Stimulated activated CD8-positive, alpha-beta memory T cell treated with anti-CD3 and anti-CD28 coated beads, Interleukin-7, amount 100 ng/mL, for 48 hours (primary cell): ENCODE measurements at places on chromosomes 6 and 20.
A peak's percentile ranks its signal among the peaks of the same experiment; 100 is the strongest.

GRCh38 chr20:21291026-21291425, 12.1 kb upstream of the XRN2 start:
- DNase-seq = no peak

- no peak for DNase-seq
These were observed 329.3 kb downstream of the NRN1 start for GRCh38 chr6:5677219-5678000.

DNA sequence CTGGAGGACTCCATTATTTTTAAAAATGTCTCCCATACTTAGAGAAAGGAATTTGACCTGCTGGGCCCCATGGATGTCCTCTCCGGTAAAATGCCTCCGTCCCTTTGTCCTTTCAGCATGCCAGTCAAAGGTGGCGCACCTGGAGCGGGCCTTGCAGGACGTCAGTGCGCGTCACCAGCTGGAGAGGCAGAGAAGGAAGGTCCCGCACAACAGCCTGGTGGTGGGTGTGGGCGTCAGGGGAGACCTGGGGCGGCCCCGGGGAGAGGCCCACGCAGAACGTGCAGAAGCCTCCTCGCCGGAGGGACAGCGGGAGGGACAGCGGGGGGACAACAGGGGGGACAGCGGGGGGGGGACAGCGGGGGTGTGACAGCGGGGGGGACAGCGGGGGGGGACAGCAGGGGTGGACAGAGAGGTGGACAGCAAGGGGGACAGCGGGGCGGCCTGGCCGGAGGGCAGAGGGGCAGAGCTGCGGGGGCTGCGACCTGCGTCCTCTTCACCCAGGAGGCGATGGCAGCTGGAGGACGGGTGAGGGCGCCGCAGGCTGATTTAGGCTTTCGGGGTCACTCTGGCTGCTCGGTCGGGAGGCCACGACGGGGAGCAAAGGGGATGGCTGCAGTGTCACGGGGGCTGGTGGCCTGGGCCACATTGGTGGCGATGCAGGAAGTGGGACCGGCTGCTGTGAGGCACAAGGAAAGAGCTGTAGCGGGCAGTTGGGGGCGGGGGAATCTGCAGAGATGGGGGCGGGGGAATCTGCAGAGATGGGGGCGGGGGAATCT, 859 bp upstream of the KIF25 start:
- DNase-seq = no peak

DNA sequence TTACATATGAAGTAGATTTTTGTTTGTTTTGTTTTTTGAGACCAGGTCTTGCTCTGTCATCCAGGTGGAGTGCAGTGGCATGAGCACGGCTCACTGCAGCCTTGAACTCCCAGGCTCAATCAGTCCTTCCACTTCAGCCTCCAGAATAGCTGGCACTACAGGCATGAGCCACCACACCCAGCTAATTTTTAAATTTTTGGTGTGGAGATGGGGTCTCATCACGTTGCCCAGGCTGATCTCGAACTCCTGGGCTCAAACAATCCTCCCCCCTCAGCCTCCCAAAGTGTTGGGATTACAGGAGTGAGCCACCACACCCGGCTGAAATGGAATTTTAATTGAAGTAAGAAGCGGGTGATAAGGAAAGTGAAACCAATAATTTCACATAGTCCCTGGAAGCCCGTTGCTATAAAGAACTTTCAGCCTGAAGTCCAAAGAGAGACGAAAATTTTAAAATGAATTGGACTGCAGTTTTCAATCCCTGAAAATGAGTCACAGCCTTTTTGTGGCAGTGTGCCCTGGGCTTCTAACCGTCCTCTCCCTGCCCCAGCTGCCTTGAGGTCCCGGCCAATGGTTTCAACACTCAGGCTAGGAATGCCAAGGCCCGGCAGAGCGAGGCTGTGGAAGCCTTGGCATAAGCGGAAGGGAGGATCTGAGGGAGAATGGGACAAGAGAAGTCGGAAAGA, 757 bp downstream of the RAET1E start:
- no peak for DNase-seq

DNA sequence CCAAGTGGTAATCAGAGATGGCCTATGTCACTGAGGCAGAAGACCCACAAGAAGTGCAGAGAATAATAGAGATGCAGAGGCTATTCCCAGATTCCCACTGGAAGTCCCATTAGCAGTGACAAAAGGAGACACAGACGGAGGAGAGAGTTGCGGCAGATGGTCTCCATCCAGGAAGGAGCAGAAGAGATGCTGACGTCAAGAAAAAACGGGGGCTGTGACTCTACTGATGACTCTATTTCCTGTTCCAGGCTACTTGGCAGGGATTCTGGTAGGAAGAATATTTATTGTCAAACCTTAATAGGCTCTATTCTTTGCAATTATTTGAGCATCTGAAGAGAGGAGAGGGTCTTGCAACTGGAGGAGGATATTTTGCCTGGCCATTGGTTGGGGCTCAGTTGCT, 246.0 kb upstream of the ECI2 start:
- no peak for DNase-seq

DNA sequence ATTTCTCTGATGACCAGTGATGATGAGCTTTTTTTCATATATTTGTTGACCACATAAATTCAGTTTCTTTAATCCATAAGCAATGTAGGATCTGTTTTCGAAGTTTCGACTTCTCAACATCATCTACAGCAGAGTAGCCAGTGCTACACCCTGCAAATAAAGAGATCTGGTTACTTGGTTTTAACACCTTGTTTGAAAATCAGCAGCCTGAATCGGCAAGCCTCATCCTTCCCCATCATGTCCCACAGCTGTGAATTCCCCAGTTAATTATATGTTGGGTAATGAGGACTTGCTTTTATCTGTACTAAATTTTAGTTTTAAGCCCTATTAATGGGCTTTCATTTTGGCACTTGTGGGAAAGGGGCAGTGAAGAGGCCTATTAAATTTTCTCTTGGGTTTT, 80.6 kb downstream of the BMP2 start:
- DNase-seq = no peak

GRCh38 chr20:58138395-58138794, 90.1 kb downstream of the ANKRD60 start:
- no peak for DNase-seq

DNA sequence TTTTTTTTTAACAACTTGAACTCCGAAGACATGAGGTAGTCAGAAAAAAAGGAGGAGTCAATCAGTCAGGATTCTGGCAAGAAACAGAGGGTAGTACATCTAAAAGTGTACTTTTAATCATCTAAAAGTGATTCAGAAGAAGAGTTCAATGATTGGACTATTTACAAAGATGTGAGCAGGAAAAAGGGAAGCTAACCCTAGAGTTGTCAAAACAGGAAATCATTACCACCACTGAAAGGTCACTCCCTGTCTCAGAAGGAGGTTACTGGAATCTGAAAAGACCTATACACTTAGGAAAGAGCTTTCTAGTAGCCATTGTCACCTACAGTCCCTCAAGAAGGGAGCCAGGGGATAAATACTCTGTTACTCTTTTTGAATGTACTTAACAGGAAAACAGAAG, 16.7 kb upstream of the LMBRD1 start:
- DNase-seq = no peak

- DNase-seq = no peak
These were observed 667 bp downstream of the CAP2 start for GRCh38 chr6:17393892-17394631.

GRCh38 chr6:41278699-41279405, 7.6 kb downstream of the TREM1 start:
- DNase-seq = peak; percentile 45

DNA sequence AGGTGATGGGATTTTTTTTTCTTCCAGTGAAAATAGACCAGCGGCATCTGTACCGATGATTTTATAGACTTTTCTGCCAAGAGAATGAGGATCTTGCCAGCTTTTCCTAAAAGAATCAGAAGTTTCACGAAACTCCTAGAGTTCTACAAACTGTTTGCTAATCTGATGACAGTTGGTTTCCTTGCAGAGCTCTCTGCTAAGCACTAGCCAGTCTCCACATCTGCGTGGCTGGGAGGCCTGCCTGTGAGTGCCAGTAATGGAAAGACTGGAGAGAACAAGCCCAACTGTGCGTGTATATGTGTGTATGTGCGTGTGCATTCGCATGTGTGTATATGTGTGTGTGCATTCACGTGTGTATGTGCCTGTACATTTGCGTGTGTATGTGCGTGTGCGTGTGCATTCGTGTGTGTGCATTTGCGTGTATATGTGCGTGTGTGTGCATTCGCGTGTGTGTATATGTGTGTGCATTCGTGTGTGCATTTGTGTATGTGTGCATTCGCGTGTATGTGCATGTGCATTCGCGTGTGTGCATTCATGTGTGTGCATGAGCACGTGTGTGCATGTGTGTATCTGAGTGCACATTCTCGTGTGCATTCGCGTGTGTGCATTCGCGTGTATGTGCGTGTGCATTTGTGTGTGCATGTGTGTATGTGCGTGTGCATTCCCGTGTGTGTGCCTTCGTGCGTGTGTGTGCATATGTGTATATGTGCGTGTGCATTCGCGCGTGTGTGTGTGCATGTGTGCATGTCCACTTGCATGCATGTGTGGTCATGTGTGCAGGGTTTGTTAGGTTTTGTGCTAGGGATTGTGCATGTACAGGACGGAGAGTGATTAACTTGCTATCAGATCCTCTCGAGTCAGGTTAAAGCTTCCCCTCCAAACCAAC, 379.4 kb downstream of the TAF4 start:
- DNase-seq = no peak
